ENCODE measurements at places on chromosomes 7 and 10.

- DNase-seq = peak; percentile 80
Observed at GRCh38 chr7:100132697-100133151, 6.0 kb downstream of the MBLAC1 start.

DNA sequence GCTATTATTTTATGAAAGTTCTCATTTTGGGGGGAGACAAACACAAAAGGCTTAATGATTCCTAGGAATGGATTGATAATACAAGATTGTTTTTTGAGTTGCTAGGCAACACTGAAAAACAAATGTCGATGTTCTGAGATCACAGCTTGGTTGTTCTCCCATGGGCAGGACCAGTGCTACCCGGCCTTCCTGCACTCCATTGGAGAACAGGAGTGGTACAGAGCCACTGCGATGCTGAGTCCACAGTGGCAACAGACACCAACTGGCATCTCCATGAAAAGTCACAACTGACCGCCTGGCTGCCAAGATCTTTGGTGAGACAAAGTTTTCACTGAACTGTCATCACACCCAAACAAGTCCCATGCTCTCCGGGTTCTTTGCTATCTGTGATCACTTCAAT lies 68.9 kb upstream of the NMT2 start:
- DNase-seq = no peak

DNA sequence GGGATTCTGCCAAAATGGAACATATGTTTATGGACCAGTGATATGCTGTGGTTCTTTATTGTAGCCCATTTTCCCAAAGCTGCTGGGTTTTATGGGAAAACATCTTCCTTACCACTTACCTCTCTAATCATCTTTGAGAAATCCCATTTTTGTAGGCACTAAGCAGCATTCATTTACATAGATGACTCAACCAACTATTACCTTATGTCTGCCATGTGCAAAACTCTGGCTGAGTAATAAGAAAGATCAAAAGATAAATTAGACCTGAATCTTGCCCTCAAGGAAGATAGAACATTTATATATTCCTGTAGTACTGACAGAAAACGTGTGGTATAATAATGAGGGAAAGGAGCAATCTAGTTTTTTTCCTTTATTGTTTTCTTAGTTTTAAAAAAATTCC lies 24.3 kb downstream of the CBLL1 start:
- no peak for DNase-seq

DNA sequence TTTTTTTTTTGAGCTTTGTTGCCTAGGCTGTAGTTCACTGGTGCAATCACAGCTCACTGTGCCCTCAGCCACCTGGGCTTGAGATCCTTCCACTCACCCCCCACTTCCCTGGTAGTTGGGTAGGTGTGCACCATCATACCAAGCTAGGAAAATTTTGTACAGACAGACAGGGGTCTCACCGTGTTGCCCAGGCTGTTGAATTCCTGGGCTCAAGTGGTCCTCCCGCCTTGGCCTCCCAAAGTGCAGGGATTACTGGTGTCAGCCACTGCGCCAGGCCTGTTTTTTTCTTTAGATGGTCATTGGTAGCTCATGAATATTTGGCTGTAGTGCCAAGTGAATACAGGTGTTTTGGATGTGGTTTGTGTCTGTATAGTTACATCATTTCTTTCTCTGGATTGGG lies 7.5 kb downstream of the COMTD1 start:
- no peak for DNase-seq

- no peak for DNase-seq
Observed at GRCh38 chr7:115933471-115933870, 97.1 kb downstream of the TFEC start.

GRCh38 chr7:141550386-141551093 lies 670 bp upstream of the AGK start:
- peak; percentile 21 for DNase-seq

- DNase-seq = peak; percentile 80
Observed at GRCh38 chr7:101816595-101817470, 593 bp upstream of the CUX1 start.

- peak; percentile 13 for DNase-seq
Observed at GRCh38 chr10:114925587-114926586, 12.1 kb upstream of the TRUB1 start.

- no peak for DNase-seq
Observed at GRCh38 chr10:112332509-112333228, 41.2 kb upstream of the ACSL5 start.

GRCh38 chr7:382043-382400 lies 92.1 kb downstream of the FOXL3 start:
- peak; percentile 21 for DNase-seq

GRCh38 chr7:78601728-78602127 lies 803.2 kb downstream of the PHTF2 start:
- no peak for DNase-seq

- DNase-seq = no peak
Observed at GRCh38 chr10:28387140-28387539, 84.3 kb upstream of the MPP7 start.

- no peak for DNase-seq
Observed at GRCh38 chr7:138887085-138887710, 89.2 kb upstream of the ATP6V0A4 start.

- no peak for DNase-seq
Observed at GRCh38 chr7:44046321-44047061, 2.0 kb downstream of the DBNL start.

DNA sequence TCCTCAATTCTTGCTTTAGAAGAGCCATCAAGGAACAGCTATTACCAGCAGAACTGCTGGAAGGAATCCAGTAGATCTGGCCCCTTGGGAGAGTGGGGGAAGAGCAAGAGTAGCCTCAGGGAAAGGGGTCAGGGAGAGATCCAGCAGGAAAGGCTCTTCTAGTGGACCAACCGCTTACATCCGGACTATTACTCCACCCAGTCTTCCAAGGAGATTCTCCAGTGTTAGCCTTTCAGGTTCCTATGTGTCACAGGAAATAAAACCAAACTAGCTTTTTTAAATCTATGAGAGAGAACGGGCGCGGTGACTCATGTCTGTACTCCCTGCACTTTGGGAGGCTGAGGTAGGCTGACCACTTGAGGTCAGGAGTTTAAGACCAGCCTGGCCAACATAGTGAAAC lies 34.3 kb downstream of the TET1 start:
- DNase-seq = no peak

DNA sequence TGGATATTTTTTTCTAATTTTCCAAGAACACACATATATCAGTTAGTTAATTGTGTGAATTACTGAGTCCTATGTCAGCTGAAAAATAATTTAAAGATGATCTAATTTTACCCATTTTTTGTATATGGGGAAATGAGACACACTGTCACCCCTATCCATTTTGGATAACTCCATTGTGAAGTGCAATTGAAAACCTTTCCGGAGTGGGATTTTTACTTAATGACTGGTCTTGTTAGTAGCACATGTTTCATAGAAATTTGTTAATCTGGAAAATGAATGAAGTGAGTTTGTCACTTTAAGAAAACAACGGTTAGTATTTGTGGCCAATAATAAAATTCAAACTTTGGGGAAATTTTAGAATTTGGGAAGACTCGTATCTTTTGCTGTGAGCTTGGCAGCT lies 2.0 kb downstream of the GARS1 start:
- DNase-seq = no peak

- no peak for DNase-seq
Observed at GRCh38 chr7:7490003-7490402, 45.7 kb downstream of the COL28A1 start.

GRCh38 chr7:121744319-121744718 lies 128.6 kb upstream of the PTPRZ1 start:
- DNase-seq = no peak

GRCh38 chr10:33966946-33967345 lies 632.5 kb upstream of the NRP1 start:
- no peak for DNase-seq

DNA sequence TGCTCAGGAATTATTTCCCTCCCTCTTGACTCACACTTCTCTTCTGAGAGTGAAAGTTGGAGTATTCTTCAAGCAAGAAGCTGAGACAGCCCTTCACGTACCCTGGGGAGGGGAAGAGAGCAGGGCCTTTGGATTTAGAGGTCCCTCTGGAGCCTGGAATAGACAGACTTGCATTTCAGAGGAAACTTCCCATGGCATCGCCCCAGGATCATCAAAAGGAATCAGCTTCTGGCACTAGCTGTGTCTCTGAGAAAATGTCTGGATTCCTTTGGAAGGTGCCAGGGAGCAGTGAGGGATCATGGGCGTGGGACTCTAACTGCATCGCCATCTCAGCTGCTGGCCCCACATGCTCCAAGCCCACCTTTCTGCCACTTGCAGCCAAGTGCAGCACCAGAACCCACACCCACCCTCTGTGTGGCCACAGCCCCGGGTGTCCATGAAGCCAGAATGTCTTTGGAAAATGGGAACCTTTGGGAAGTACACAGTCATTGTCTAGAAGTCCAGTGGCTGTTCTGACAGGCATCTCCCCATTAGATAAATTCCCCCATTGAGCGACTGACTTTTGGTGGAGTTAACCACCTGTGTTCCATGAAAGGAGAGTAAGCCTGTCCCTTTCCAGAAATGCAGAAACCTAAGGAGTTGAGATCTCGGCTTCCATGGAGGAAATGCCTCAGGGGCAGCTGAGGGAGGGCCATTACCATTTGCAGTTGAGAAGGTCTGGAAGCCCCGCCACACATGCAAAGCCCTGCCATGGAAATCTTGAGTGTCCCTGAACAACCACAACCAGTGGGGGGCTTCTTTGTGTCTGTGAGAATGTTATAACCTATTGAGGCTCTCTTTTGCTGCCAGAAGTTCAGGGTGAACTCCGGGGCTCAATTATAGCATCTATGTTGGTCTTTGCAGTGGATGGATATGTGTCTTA lies 57.8 kb upstream of the GDF10 start:
- no peak for DNase-seq

GRCh38 chr10:48590945-48591344 lies 13.9 kb downstream of the ARHGAP22 start:
- no peak for DNase-seq

GRCh38 chr7:41744161-41744560 lies 41.3 kb upstream of the INHBA start:
- DNase-seq = no peak

Measured in GM13977 (cell line).